ENCODE measurements at places on chromosomes 2 and 18.
A peak's percentile ranks its signal among the peaks of the same experiment; 100 is the strongest.

- peak; percentile 73 for DNase-seq
Observed at GRCh38 chr2:46521215-46521683, 41.9 kb downstream of the TMEM247 start.

DNA sequence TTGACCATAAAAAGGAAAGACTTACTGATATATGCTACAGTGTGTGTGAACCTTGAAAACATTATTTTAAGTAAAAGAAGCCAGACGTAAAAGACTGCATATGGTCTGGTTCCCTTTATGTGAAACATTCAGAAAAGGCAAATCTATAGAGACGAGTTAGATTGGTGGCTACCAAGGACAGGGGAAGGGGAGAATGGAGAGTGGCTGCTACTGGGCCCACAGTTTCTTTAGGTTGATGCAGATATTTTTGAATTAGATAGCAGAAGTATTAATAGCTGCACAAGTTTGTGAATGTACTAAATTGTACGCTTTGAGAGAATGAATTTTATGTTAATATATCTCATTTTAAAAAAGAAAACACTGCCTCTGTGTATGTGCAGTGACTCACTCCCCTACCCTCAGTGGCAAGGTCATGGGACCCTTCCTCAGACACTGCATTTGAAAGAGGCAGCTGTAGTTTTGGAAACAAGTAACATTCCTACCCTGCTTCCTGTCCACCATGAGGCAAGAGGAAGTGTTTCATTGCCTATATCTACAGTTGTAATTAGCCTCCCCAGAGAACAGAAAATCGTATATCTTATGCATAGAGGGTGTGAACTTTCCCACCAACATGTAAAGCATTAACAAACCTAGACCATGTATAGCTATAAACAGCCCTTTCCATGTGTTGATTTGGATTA is 29.8 kb upstream of the ARMC9 start:
- no peak for DNase-seq

- DNase-seq = no peak
Observed at GRCh38 chr2:134128746-134129145, 125.1 kb upstream of the MGAT5 start.

GRCh38 chr2:190670182-190670946 is 21.5 kb downstream of the NAB1 start:
- DNase-seq = no peak

DNA sequence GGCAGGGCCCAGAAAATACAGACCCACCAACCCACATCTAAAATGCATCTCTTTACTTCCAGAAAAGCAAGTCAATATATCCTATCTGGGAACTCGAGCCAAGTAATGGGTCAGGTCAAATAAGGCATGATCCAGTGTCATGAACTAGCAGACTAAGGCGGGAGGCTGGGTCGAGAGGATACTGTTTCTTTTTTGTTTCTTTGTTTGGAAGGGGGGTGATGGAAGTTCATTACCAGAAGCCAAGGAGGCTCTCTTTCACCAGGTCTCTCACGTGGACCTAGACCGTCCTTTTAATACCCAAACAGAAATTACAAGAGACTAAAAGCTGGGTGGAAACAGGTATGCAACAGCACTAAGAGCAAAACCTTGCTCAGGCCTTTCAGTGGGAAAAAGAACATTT is 108.3 kb downstream of the HDAC4 start:
- no peak for DNase-seq

All from SJCRH30 (cell line).